ENCODE measurements at places on chromosomes 2 and 18.

- DNase-seq = no peak
Measured at GRCh38 chr2:39433586-39434195, 3.4 kb downstream of the MAP4K3 start.

DNA sequence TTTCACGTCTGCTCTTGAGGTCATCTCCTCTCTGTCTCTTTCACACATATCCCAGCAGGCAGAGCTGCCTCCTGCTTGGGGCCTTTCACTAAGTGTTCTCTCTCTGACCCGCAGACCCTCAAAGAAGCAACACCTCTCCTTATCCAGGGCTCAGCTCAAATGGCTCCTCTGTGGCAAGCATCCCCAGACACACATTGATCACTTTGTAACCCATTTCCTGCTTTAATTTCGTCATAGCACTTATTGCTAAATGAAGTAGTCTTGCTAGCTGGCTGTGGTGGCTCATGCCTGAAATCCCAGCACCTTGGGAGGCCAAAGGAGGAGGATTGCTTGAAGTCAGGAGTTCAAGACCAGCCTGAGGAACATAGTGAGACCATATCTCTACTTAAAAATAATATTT lies 41.4 kb downstream of the SGPP2 start:
- DNase-seq = no peak

DNA sequence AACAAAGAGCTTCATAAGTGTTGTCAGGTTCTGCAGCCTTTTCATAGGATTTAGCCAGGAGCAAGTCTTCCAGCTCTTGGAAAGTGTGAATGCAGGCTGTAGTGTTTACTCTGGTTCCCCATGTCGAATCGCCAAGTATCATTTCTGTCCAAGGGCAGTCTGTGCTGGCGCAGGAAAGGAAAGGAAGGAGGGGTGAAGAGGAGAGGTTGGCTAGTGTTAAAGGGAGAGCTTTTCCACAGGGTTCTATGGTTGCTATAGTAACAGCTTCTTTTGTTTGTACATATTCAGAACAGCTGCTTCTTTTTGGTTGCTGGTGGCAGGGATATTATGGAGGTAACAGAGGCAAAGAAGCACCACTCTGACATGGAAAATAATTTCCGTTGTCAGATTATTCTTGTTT lies 69.9 kb downstream of the KCNH7 start:
- peak; percentile 34 for DNase-seq

- no peak for DNase-seq
Measured at GRCh38 chr2:31150120-31150670, 12.0 kb upstream of the GALNT14 start.

DNA sequence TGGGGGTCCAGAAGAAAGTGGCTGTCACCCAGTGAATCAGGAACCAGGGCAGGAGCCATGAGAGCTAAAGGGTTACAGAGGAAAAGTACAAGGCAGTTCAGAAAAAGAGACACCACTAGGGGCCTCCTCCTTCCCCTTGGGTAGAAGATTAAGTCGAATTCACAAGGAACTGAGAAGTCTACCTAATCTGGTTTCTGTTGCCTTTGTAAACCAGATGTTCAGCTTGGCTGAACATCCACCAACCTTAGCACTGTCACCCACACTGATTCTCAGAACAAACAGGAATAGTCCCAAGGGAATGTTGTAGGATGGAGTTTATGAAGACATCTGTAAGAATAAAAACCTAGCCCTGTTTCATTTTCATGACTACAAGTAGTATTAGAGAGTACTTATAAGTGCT lies 90.4 kb upstream of the NOSTRIN start:
- DNase-seq = no peak

GRCh38 chr2:189348369-189348768 lies 92.9 kb upstream of the WDR75 start:
- DNase-seq = no peak

DNA sequence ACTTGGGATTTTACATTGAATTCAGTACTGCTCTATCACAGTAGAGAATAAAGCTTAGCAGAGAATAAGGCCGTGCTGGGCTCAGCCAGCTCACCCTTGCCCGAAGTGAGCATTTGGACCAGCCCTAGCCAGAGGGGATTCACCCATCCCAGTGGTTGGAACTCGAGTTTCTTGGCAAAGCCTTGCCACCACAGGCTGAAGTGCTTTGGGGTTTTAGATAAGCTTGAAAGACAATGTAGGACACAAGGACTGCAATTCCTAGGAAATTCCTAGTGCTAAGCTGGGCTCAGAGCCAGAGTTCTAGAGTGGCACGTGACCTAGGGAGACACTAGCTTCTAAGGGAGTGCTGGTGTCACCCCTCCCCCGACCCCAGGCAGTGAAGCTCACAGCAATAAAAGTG lies 28.0 kb downstream of the SERPINB11 start:
- DNase-seq = no peak

DNA sequence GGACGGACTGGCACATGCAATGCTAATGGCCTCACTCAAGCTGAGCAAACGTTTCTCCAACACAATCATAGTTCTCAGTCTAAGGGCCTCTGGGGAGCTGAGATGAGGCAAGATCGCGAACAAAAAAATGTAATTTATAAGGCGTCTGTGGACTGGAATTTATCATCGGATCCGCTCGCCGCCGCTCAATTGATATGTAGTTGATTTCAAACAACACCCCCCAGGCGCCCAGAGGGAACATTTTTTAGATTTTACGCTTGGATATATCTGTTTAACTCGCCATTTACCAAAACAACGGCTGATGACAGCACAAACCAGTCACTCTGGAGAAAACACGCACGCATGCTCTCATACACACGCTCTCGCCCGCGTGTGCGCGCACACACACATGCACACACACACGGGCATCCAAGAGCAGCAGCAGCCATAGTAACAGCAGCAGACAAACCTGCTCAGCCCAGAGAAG lies 335.8 kb downstream of the SMAD2 start:
- no peak for DNase-seq

GRCh38 chr2:19532547-19533196 lies 174.2 kb upstream of the OSR1 start:
- DNase-seq = no peak

- DNase-seq = peak; percentile 57
Measured at GRCh38 chr18:24600076-24600654, 139.7 kb downstream of the HRH4 start.

DNA sequence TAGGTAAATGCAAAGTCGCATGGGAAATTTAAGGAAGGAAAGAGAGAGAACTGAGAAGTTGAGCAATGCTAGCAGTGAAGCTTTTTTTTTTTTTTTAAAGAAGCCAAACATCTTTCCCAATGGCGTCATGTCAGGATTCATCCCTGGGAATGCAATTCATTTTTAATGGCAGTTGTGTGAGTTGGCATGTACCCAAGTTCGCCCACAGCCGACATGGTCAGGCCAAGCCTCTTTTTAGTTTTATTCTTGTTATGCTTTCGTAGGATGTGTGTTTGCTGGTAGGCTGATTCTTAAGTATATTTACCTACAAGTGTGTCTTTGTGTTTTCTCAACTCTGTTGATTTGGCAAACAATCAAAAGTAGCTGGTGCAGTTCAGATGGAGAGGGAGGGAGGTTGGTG lies 127.6 kb upstream of the ITGA6 start:
- no peak for DNase-seq

- no peak for DNase-seq
Measured at GRCh38 chr2:236052206-236052605, 116.0 kb downstream of the GBX2 start.

- no peak for DNase-seq
Measured at GRCh38 chr2:146227152-146228019, 1617.4 kb upstream of the ACVR2A start.

DNA sequence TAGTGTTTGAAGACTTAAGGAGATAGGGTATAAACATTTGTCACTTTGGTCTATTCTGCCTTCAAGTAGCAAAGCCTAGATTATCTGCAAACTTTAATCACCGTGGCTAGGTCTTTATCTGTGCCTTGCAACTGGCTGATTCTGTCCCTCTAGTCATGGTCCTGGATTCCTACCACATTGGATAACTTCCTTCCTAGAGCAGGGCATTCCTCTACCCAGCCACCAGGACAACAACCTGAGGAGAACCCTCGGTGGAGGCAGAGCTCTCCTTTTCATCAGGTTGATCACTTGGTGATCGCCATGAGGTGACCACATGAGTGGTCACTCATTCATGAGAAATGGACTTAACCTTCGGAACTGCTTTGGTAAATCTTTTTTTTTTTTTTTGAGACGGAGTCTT lies 25.3 kb upstream of the PTPRM start:
- DNase-seq = no peak

DNA sequence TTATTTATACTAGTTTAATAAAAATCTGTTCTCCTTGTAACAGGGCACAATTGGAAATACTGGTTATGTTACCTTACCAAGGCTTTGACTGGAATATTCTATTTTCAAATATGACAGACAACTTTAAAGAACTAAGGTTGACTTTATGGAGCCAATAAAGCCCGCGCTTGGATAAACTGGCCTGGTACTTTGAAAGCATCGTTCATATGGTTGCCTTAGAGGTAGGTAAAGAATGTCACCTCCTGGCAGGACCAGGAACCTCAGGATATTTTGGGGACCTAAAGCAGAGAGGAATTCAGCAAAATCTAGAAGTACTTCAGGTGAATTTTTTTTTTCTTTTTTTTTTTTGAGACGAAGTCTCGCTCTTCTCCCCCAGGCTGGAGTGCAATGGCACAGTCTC lies 71.2 kb upstream of the CREB1 start:
- DNase-seq = no peak

DNA sequence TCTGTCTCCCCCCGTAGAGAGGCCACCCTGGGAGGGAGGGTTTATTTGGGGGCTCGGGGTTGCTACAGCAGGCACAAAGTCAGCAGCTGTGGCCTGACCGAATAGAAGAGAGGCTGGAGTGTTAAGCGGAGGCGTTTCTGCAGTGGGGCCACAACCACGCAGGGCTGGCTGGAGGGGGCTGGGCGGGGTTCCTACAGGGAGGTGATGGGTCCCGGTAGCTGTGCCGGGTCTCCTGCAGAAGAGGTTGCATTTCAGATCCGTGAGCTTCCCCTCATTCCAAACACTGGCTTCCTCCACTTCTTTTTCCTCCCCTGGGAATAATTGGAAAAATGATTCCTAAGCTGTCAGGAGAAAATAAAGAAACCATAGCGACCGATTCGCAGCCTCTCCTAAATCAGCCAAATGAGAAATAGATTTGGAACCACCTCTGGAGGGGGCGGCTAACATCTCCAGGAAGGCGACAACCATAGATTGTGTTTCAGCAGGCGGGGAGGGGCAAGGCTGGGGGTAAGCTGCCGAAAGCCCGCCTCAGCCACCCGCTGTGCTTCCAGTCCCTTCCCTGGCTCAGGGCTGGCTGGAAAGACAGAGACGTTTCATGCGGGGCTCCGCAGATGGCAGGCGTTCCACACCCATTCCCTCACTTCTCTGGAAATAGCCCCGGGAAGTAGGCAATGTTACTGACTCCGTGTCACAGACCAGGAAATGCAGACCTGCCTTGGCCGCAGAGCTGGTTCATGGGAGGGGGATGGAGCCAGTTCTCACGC lies 85.6 kb upstream of the TAF1B start:
- DNase-seq = peak; percentile 42

DNA sequence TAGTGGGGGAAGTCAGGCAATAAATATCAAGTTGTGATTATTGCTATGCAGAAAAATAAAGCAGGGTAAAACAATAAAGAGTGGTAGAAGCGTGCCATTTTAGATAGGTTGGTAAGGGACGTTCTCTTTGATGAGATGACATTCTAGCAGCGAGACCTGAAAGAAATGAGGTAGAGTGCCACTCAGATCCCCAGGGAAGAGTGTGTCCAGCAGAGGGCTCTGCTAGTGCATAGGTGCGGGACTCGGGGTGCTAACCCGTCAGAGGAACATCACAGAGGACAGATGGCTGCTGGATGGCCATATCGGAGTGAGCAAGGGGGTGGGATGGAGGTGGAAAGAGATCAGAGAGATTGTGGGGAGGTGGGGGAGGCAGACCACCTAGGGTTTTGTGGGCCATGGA lies 16.3 kb upstream of the GTF2A1L start:
- no peak for DNase-seq

- no peak for DNase-seq
Measured at GRCh38 chr2:168184681-168185513, 62.5 kb downstream of the STK39 start.

DNA sequence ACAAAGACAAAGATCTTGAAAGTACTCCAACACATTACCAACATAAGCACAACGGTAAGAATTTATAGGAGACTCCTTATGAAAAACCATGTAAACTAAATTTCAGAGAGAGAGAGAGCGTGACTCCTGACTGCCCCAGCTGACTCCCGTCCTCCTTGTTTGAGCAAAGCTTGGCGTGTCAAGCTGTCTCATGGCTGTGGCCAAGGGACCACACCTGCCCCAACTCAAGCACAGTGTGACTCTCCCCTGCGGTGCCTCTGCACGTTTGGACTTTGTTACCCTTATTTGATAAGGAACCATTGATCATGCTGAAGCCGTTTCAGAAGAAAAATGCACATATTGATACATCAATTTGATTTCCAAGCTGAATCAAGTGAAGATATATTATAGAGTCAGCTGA lies 124.8 kb downstream of the COL6A3 start:
- no peak for DNase-seq

GRCh38 chr18:27404855-27405254 lies 219.7 kb upstream of the CHST9 start:
- no peak for DNase-seq

- no peak for DNase-seq
Measured at GRCh38 chr2:170031288-170031687, 146.7 kb upstream of the MYO3B start.

- DNase-seq = no peak
Measured at GRCh38 chr2:181657379-181657778, 474 bp upstream of the CERKL start.

DNA sequence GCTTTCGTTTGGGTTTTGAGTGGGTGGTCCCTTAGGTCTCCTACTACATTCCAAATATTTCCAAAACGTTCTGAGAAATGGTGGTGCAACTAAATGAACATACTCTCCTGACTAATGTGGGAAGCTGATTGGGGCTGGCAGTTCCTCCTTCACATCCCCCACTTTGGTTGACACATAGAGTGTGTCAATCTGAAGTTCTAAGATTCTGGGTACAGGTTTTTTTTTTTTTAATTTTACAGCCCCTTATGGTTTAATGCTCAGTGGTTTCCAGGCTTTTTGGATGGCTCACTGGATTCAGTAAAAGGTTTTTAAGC lies 58.4 kb upstream of the ITGB6 start:
- DNase-seq = no peak

- DNase-seq = no peak
Measured at GRCh38 chr18:32424696-32425095, 46.0 kb downstream of the GAREM1 start.

DNA sequence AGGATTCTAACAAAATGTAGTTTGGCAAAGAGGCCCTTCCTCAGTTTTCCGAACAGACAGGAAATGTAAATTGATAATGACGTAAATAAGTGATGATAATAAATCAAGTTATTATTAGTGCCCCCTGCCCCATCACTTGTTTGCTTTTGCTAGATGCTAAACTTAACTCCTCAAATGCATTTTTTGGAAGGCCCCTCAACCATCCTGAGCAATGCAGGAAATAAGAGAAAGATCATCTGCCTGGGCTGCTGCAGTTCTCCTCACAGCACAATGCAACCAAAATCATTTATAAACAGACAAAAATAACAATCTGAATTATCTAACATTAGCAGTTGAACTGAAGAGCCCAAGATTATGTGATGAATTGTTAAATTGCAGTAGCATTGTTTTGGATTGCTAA lies 62.6 kb upstream of the PSMD14 start:
- DNase-seq = no peak

- peak; percentile 32 for DNase-seq
Measured at GRCh38 chr2:196703695-196704094, 64.2 kb downstream of the CCDC150 start.
